ENCODE measurements at places on chromosomes 1 and 21.

DNA sequence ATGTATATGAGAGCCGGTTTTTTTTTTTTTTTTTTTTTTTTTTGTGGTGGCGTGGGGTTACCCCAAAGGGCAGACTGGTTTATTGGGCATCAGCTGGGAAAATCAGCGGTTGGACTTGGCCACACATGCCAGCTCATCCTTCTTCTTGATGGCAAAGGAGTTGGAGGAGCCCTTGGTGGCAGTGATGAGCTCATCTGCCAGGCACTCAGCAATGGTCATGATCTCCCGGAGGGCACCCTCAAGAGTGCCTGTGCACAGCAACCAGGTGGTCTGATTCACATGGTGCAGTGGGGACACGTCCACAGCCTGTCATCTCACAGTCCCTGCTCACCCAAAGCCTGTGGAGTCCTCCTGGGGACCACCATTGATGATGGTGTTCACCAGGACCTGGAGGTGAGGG lies 62.0 kb downstream of the MRPS6 start:
- DNase-seq: no peak

GRCh38 chr1:97691325-97691724 lies 229.5 kb downstream of the DPYD start:
- no peak for DNase-seq

- no peak for DNase-seq
Measured at GRCh38 chr1:207268753-207269511, 52.5 kb upstream of the CD55 start.

- DNase-seq: no peak
Measured at GRCh38 chr1:67382292-67382691, 47.9 kb downstream of the SERBP1 start.

- DNase-seq: no peak
Measured at GRCh38 chr21:33011462-33011861, 14.3 kb upstream of the OLIG2 start.

DNA sequence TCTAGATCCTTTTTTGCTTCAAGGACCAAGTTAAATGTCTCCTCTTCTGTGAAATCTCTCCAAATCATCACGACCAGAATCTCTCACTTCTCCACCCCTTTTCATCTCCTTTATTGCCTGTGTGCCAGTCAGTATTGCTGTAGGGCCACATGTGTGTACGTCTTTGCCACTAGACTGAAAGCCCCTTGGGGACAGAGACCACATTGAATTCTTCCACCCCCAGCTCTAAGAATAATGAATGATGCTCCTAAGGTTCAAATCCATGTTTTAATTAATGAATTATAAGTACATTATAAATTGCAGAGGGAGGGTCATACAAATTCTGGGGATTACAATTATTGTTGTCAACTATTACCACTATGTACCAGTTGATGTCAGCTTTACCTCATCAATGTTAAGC lies 343.8 kb downstream of the USP25 start:
- no peak for DNase-seq
